LHCN-M2 (cell line): ENCODE measurements at places on chromosomes 6 and 20. TPM values are rescaled to one million over a fixed set of nuclear protein-coding genes. Genes with fewer than 3 reads are reported as not detected.

DNA sequence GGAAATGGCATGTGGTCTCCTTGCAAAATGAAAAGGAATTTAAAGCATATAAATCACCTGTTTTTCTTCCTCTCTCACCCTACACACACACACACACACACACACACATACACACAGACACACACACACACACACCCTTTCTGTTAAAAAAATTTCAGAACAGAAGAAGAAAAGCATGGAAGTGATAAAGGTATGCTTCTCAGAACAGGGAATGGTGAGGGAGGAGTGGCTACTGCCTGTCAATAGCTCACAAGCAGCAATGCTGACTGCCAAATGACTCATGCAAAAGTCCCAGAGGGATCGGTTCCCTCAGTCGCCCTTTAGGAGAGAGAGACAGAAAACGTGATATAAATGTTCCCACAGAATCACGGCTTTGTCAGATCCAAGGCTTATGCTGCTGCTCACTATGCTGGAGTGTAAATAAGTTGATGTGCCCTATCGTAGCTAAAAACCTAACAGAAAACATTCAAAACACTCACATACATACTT, 102.6 kb downstream of the IBTK start:
- DNase-seq: peak; percentile 91

DNA sequence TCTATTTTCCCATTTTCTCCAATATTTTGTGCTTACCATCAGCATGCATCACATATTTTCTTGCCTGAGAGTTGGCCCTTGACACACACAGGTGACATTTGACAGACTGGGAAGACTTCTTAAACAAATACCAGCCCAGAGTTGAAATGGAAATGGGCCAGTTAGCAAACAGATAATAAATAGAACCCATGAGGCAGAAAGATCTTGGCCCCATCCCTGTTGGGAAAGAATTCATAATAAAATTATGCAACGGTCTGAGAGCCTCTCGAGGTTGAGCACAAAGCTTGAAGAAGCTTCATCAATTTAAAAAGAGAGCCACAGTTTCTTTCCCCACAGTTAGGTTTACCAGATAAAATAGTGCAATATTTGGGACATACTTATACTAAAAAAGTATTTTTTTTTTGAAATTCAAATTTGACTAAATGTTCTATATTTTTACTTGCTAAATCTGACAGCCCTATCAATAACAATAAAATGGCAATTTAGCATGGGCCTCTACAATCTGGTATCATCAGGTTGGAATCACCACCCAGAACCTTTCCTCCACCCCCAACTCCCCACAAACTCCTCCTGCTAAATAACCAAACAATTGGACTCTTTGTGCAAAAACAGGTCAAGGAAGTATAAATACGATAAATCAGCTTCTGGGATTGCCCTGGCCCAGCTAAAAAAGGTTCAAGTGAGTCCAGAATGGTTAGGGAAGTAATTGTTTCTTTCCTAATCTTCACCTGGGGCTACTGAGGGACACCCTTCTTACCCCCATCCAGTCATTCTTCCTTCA, 129.8 kb downstream of the CD164 start:
- DNase-seq: no peak

- DNase-seq: no peak
These were observed 35.5 kb upstream of the ZFAND3 start for GRCh38 chr6:37783856-37784584.

Gene SYCP2L
- total RNA-seq: 0.06 TPM in 1 of 2 replicates, not detected in the other

DNA sequence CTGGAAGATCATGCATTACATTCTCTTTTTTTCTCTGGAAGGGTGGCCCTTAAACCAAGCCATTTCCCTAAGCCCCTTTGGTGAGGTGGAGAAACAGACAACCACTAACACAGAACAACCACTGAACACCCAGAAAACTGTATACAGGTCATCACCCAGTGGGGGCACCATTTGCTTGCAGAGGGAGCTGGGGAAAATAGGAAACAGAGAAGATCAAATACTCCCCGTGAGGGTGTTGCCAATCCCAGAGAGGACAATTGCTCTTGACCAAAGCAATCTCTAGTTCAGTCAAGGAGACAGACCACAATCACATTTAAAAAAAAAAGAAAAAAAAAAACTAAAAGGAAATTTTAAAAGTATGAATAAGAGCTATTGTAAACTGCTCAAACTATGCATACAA, 865 bp upstream of the DAAM2 start:
- DNase-seq: peak; percentile 76

- no peak for DNase-seq
These were observed 18.4 kb upstream of the MRPS18A start for GRCh38 chr6:43705996-43706395.

Gene EPPIN
- not detected in 2 replicates for total RNA-seq

DNA sequence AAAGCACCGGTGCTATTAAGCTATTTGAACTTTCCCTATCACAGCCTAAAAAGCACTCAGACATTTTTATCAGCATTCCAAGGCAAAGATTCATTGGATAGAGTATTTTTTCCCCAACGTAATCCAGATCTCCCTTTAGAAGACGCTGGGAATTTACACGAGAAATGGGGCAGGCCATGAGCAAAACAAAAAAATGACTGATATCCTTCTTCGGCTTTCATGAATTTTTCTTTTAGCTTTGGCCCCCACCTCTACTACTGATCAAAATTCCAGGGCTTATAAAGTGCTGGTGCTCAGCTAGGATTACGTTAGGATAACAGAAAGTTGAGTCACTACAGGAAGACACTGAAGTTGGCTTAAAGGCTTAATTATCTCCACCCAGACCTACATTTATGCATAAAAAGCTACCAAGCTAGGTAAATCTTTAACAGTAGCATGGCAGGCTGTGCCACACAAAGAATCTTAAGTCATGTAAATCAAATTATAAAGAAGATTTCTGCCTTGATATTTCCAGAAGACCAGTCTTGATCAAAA, 418.5 kb upstream of the BTBD3 start:
- no peak for DNase-seq

- no peak for DNase-seq
These were observed 706.3 kb downstream of the TFAP2A start for GRCh38 chr6:9708600-9708999.

GRCh38 chr6:169653691-169654090, 48.1 kb downstream of the WDR27 start:
- DNase-seq: no peak

Gene OR2J3
- not detected in 2 replicates for total RNA-seq

Gene PROKR2
- total RNA-seq: not detected in 2 replicates

DNA sequence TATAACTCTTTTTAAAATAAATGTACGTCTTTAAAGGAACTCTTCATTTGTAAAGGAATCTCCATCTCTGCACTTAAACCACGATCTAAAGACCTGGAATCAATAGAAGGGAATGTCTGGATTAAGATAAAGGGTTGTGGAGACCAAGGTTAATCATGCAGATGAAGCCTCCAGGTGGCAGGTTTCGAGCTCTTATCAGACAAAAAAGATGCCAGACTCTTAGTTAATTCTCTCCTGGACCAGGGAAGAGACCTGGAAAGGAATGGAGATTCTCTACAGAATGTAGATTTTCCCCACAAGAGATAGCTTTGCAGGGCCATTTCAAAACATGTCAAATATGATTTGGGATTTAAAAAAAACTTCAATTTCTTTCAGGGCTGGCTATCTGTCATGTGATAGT, 71.5 kb upstream of the SSTR4 start:
- DNase-seq: no peak

Gene LEMD2
- 52.5 and 57.8 TPM in 2 replicates for total RNA-seq

GRCh38 chr20:59564171-59564570, 40.2 kb upstream of the PHACTR3 start:
- DNase-seq: no peak

- no peak for DNase-seq
These were observed 116.6 kb downstream of the ZFAND3 start for GRCh38 chr6:37936150-37936549.

Gene TREML2
- total RNA-seq: not detected in 2 replicates

DNA sequence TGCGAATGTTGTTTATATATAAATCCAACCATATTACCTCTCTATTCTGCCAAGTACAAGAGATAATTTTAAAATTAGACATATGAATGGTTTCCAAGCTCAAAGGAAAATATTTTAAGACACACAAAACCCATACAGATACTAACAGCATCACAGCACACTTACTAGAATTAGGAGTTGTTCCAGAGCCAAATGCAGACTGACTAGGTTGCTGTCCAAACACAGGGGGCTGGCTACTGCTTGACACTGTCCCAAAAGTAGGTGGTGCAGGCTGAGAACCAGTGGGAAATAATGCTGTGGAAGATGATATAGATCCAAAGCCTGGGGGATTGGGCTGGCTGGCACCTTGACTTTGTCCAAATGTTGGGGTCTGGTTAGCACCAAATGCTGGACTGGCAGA, 24.3 kb downstream of the FAM8A1 start:
- DNase-seq: no peak

DNA sequence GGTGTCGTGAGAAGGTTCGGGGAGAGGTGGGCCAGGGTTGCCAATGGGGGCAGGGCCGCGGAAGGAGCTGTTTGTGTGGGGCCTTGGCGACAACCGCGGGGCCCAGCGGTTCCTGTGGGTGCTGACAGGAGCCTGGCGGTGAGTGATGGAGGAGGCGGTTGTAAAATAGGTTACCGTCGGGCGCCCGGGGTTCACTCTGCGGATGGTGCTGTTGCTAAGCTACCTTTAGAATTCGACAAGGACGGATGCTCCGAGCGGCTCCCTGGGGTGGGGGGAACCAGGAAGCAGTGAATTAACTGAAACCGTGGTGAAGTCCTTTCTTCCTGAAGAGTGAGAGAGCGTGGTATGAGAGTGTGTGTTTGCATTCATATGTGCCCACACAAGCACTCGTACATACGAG, 61.7 kb downstream of the CDH22 start:
- DNase-seq: no peak

DNA sequence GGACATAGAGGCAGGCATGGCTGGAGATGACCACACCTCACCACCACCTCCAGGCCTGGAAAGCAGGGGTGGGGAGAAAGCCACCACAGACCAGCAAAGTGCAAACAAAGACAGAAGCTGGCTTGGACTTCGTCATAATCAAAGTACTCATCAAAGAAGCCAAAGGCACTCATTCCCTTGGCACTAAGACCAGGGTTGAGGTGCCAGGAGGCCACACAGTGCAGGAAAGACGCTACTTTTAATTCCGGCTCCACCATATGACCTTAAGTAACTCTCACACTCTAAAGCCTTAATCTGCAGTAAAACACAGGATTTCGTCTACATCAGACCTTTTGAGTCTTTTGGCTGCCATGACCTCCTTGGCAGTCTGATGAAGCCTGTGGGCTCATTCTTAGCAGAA, 123.1 kb downstream of the HIVEP2 start:
- no peak for DNase-seq

Gene ELOVL4
- total RNA-seq: 5.5 and 7.1 TPM in 2 replicates

- no peak for DNase-seq
These were observed 46.0 kb downstream of the HUS1B start for GRCh38 chr6:610882-611281.

Gene PNLDC1
- not detected in 2 replicates for total RNA-seq

Gene SUPT3H
- 6.4 and 7.1 TPM in 2 replicates for total RNA-seq

Gene SLC52A3
- total RNA-seq: not detected in 2 replicates

DNA sequence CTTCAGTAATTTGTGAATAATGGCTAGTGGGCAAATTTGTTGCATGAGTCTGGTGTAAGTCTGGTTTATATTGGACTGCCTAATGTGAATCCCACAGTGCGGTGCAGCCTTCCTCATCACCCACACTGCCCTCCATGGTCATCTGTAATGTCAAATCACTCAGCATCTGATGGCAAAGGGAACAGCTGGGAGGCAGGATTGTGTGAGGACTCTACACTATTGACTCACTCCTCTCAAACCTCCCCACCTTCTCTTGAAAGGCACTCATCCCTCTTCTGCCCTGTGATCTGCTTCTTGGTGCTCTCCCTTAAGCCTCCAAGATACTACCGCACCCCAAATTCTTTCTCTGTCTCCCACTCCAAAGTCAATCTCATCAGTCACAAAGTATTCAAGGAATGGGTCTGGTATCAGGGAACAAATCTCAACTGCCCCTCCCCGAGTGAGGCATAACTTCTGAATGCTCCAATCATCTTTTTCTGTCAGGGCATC, 146.0 kb upstream of the BEND6 start:
- peak; percentile 98 for DNase-seq
